RWPE2 (cell line): ENCODE measurements at places on chromosomes 7 and 10.

GRCh38 chr10:119309423-119309770 is 102.0 kb downstream of the GRK5 start:
- DNase-seq, result no peak

DNA sequence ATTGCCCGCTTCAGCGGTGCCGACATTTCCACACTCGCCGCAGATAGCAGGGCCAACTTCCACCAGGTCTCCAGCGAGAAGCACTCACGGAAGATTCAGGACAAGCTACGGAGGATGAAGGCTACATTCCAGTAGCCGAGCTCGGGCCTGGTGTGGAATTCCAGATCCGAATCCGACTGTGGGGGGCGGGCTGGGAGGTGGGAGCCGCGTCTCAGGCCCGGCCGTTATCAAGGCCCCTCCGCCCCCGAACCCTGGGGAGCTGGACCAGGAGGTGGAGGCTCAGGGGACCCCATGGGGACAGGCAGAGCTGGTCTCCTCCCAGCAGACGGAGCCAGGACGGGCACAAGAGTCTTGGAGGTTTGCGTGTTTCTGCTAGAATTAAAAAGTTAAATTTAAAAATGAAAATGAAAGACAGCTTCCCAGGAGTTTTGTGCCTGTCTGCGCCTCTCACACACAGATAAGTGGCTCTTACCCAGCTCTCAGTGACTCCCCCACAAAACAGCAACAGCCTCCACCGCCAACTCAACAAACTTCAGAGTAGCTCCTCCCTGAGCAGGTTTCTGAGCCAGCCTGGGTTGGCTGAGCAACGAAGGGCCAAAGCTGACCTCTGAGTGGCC is 5.2 kb upstream of the UTF1 start:
- DNase-seq, result no peak

GRCh38 chr7:50851451-50851850 is 68.8 kb upstream of the GRB10 start:
- no peak for DNase-seq

DNA sequence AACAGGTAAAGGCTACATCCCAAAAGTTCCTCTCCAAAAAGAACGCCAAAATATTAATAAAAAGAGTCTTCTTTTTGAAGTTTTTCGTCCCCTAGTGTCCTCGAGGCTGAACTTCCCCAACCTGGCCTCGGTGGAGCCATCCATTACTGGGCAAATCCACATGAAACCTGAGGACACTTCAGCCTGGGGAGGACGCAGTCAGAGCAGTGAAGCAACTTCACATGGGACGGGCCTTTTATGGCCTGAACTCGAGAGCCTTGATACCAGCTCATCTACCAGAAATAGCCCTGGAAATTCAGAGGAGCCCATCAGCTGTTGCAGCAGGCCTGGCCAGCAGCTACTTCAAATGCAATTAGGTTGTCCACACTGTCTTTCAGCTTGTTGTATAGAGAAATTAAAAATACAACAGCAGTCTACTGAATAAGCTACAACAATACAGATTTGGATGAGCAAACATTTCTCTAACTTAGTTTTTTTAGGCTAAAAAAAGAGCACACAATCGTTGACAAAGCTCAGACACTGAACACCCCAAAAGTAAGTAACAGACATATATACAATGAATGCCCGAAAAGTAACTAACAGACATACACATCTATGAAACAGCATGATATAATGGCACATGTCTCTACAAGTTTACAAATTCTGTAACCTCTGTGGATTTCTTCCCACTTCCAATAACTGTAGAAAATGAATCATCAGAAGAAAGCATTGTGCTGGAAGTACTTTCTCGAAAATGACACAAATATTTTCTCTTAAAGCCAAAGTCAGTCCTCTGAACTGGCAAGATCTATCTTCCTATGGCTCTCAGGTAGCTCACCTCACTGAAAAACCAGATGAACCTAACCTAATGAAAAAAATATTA is at the start of gene SVIL:
TSS of gene SVIL (minus strand) at position 208 of the 862 bp plus-strand sequence. CDS start 79,913 bp downstream, outside the sequence.
- DNase-seq, result no peak

- no peak for DNase-seq
Measured at GRCh38 chr10:43226851-43227845, 39.7 kb downstream of the RASGEF1A start.

DNA sequence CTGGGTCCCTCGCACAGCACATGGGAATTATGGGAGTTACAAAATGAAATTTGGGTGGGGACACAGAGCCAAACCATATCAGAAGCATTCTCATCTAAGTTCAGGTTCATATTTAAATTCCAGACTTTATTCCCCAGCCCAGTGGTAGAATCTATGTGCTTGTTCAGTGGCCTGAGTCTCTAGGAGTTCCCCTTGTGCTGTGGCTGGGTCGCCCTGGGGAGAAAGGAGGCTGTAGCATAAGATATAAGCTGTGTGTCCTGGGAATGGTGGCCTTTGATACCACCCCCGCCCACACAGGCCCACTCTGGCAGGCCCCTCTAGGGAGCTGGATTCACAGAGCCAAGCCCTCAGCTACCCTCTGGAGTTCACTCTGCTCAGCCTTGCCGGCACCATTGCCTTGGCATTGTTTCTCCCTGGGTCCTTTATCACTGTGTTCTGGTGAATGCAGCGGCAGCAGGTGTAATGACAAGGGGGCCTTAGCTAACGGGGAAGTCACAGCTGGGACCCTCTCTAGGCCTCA is 64.2 kb downstream of the MINDY4 start:
- DNase-seq, result no peak

DNA sequence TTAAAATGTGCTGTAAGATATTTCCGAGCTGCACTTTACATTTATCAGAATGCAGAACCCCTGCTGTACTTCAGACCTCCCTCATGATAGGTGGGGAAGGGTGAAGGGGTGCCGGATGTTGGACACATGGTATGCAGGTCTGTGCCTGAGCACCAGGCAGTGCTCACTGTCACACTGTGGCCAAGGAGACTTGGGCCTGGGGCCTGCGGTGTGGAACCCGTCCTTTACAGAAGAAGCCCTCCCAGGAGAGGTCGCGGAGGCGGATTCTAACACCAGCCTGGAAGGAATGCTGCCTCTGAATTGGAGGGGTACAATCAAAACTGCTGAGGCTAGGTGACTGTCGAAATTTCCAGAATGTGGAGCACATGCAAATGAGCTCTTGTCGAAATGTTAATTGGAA is 34.5 kb downstream of the DNAJB6 start:
- no peak for DNase-seq

DNA sequence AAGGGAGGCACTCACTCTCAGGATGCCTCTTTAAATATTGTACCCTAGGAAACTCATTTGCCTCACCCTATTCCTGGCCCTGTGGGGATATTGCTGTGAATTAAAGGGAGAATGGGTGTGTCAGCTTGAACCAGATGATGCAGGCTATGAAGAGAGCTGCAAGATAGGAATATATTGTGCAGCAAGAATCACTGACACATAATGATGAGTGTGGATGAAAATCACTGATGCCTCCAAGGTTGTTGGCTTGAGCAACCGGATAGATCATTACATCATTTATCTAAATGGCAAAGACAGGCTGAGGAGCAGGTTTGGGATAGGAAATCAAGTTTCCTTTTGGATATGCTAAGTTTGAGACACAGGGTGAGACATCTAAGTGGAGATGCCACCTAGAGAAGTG is 6.2 kb downstream of the SLC26A4 start:
- no peak for DNase-seq

DNA sequence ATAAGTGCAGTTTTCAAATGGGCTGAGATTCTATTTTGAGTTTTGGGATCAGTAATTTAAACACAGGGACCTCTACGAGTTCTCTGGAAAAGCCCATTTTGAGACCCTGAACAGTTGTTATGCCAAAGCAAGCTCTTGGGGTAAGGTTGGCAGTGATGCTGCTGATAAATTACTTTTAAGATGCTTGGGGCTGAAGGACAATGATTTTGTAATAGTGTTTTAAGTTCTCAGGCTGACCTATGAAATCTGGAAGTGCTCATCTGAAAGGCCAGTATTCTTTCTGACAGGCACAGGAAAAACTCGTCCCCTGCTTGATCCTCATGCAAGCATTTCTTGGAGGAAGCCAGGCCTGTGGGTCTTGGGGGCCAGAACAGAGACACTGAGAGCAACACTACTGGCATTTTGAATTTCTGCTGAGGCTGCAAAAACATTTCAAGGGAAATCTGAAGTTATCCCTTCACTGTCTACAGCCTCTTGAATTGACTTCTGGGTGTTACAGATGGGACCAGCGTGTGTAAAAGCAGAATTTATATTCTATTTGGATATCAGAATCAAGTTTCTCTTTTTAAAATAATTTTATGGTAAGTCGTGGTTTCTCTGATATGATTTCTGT is 79.7 kb downstream of the AUTS2 start:
- DNase-seq, result no peak

DNA sequence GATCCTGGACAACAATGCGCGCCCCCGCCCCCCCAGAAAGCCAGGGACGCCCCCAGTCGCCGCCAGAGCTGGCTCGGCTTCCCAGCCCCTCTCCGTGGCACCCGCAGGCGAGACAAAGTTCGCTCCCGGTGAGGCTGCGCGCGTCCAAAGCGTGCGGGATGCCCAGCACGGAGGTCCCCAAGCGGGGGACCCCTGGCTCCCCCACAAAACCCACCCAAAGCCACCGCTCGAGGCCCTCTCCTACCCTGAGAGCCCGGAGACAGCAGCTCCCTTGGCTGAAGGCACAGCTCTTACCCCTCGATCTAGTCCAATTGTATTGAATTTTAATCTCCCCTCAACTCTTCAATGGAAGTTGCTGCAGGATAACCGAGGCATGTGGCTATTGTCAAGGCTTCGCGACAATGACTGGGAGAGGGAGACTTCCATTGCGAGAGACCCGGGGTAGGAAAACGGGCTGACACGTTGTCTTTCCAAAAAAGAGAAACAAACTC is 305.3 kb downstream of the PRPF18 start:
- DNase-seq, result no peak

DNA sequence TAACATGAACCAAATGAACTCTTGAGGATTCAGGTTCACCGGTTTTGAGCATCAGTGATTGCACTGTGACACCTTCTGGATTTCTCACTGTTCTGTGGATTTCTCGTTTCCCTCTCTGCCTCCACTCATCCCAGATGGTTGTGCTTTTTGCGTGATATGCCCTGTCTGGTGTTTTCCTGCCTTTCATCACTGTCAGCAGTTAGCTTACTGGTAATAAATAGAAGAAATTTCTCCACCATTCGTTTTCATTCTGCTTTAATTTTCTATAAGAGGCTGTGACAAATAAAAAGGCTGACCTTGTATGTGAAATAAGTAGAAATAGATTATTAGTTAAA is 16.2 kb downstream of the BPGM start:
- DNase-seq, result no peak

DNA sequence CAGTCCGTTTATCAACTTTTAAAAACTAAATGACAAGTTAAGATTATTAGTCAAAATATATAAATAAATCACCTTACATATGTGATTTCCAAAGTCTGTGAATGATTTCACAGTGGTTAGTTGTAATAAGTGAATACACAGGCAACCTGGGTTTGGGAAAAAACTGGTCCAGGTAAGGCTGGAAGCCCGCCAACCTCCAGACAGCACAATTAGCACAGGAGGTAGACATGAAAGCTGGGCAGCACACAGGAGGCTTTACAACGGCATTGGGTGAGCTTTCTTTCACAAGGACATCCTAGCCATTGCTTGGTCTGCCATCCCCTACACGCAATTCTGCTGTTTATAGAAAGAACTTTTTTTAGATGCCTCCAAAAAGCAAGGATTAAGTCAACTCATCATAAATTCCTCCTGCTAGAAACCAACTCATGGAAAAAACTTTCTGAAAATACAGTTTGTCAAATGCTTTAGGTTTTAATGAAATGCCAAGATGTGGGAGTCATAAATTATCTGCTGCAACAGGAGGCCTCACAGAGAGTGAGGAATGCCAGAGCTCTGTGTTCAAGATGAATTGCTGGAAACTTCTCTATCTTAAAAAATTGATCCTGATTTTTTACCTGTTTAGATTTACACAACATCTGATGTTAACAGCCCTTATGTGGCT is 346.8 kb upstream of the NFE2L3 start:
- DNase-seq, result no peak

- no peak for DNase-seq
Measured at GRCh38 chr7:30874656-30875302, 36.9 kb upstream of the AQP1 start.

- DNase-seq, result no peak
Measured at GRCh38 chr7:25454020-25454419, 225.7 kb upstream of the NPVF start.

DNA sequence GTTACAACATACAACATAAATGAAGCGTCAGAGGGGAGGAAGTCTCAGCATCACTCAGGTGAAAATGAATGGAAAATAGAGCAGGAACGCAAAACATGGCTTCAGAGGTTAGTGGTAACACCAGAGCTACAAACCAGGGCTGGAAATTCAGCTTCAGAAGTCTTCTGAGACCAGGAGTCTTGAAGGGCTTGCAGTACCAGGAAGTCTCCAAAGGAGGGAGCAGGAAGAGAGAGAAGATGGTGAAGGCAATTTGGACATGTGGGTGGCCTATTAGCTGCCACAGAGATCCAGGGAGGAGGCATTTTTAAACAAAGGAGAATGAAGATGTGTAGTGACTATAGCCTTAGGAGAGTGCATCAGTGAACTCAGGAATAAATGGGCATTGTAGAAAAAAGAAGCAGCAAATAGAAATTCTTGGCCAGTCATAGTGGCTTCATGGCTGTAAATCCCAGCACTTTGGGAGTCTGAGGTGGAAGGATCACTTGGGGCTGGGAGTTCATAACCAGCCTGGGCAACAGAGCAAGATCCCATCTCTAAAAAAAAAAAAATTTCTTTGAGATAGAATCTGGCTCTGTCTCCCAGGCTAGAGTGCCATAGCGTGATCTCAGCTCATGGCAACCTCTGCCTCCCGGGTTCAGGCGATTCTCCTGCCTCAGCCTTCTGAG is 9.3 kb upstream of the TET1 start:
- no peak for DNase-seq

- no peak for DNase-seq
Measured at GRCh38 chr10:35576730-35577129, 28.4 kb upstream of the GJD4 start.

DNA sequence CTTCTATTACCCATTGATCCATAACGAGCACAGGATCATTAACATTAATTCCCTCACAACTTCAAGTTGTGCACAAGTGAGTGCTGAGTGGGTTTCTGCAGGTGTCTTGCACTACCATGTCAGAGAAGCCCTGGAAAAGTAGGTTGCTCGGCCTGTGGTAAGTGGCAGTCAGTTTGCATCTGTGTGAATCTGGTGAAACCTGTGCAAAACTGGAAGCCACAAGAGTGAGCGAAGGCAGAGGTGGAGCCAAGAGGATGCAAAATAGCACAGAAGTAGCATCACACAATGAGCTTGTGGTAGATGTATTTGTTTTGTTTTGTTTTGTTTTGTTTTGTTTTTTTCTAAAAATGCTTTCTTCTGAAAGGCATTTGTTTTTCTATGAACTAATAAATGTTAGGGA is 181.5 kb downstream of the THSD7A start:
- DNase-seq, result no peak

DNA sequence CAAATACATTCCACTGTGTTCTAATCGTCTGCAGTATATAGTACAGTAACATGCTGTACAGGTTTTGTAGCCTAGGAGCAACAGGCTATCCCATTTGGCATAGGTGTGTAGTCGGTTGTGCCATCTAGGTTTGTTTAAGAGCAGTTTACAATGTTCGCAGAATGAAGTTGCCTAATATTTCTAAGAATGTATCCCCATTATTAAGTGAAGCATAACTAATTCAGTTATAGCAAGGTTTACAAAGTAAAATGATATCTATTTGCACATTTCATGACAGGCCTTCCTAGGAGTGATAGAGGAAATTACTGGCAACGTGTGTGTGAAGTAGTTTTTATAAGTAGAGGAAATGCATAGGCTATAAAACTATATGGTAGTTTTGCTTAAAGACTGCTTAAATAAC is 4.0 kb downstream of the CREM start:
- DNase-seq, result no peak

GRCh38 chr7:143205560-143206293 is 16.1 kb upstream of the TAS2R40 start:
- no peak for DNase-seq

- DNase-seq, result no peak
Measured at GRCh38 chr7:30175636-30176147, 40.9 kb downstream of the MTURN start.
